ENCODE measurements at places on chromosomes 12 and 14.

DNA sequence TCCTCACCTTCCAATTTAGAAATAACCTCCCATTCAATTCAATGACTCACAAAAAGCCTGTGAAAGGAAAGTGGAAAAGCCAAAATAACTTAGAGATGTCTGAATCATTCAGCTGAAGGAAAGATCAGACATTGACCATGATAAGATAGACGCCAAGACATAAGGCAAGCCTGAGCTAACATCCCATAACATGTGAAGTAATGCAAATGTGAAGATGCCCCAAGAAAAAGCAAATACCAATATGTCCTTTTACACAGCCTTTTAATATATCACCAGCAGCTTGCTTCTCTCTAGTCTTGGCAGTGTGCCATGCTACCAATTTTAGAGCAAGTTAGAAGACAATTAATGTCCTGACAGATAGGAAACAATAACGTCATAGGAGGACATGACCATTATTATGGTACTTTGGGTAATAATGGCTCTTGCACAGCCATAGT is 2.4 kb upstream of the NUMB start:
- no peak for DNase-seq

GRCh38 chr12:55631733-55632132 is 5.0 kb upstream of the OR10P1 start:
- no peak for DNase-seq

GRCh38 chr12:109732321-109733305 is 19.0 kb downstream of the FAM222A start:
- no peak for DNase-seq

DNA sequence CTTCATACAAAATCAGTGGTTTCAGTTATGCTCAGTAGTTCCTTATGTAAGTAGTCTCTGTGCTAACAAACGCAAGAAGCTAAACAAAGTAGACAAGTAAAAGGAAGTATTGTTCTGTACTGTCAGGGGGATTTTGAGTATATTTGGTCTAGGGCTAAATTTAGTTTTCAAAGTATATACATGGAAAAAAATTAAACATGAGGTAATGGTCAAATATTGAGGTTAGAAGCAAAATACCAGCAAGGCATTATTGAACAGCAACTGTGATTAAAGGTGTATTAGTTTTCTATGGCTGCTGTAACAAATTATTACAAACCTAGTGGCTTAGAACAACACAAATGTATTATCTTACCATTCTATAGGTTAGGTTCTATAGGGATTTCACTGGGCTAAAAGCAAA is 18.8 kb downstream of the GNG2 start:
- no peak for DNase-seq

DNA sequence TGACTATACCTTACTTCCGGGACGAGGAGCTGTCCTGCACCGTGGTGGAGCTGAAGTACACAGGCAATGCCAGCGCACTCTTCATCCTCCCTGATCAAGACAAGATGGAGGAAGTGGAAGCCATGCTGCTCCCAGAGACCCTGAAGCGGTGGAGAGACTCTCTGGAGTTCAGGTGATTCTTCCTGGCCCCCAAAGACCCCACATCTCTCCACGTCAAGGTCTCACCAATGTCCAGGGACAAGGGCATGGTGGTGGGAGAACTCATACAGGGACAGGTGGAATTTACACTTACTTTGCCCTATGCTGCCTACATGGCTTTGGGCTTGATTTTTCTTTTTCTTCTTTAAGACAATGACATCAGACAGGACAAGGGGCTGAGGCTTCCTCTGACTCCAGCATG is 7.1 kb downstream of the SERPINA3 start:
- no peak for DNase-seq

DNA sequence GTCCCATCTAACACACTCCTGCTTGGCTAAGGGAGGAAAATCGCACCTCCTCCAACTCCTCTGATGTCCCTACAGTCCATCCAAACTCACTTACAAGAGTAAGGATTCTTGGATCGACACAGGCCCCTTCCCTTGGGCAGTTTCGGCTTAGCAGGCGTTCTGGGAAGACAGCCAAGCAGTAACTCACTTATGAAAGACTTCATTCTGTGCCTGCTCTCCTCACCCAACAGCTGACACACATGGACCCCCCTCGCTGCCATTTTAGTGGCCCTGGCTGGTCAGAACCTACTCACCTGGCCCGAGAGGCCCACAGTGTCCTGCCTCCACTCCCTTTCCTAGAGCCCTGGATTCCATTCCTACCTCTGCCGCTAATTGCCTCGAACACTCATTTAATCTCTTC is 52.3 kb upstream of the BCL2L14 start:
- DNase-seq = no peak

GRCh38 chr14:102711946-102712345 is 65.3 kb upstream of the TRAF3 start:
- no peak for DNase-seq

- DNase-seq = no peak
Measured at GRCh38 chr14:36820901-36821300, 159.2 kb downstream of the PAX9 start.
